Stimulated activated CD4-positive, alpha-beta T cell treated with anti-CD3 and anti-CD28 coated beads, Interleukin-1b, Interleukin-23, amount 100 ng/mL, for 1 hour (primary cell): ENCODE measurements at places on chromosomes 5 and 9.

DNA sequence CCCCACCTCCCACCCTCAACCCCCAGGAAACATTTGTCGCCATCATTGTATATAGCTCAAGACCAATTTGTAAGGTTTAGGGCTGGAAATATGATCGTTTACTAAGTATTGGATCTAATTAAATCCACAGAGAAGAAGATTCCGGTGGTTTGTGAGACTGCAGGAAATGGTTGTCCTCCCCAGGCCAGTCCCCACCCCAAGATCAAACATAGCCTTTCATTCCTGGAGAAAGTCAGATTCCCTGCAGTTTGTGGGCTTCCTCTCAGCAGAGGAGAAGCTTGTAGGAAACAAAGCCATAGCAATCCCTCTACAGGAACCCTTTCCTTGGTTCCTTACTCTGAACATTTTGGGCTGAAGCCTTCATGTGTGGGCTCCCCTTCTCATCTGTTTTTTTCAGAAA lies 79.2 kb upstream of the TBCA start:
- DNase-seq = no peak

DNA sequence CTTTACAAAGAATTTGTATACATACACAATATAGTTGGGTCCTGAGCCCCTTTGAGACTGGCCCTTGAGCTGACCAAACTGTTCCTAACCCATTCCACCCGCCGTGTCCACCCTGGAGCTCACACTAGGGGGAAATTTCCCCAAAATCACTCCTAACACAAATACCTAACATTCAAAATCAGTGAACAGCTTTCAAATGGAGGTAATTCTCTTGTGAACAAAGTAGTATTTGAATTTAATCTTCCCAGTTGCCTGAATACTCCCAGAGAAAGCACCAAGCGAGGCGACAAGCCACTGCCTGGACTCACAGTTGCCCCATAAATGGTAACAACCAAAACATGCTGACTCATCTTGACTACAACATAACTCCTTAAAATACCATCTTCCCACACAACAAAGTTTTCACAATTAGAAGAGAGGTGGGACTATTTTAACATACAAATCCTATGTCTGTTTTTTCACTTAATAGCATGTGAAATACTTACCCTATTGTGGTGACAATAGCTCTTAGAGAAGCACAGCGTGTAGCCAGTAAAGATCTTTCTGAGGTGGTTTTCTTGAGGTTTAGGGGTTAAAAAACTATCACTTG lies 31.7 kb upstream of the SCAMP1 start:
- no peak for DNase-seq

- DNase-seq = no peak
Measured at GRCh38 chr5:83562791-83563557, 91.4 kb downstream of the VCAN start.

GRCh38 chr9:88997646-88998045 lies 6.4 kb downstream of the S1PR3 start:
- DNase-seq = no peak

GRCh38 chr9:134287591-134288491 lies 38.4 kb upstream of the RXRA start:
- DNase-seq = no peak

DNA sequence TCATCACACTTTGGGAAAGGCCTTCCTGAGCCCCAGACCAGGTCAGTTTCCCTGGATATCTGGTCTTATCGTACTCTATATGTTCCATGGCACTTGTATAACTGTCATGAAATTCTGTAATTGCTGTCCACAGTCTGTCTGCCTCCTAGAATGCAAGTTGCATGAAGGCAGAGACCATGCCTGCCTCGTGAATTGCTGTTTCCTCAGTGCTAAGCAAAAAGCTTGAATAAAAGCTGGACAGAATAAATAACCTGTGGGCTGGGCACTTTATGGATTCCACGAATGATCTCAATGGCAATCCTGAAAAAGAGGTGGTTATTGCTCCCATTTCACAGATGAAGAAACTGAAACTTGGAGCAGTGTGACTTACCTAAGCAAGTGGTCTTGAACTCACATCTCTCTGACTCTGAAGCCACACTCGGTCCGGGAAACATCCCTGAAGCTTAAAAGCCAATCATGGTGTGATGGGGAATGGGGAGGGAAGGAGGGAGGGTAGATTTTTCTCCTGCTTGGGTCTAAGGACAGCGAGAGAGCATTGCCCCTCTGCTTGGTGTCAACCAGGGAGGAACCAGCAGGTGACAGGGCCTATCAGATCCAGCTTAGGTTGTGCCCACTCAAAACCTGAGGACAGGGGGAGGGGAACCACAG lies 13.2 kb upstream of the LHX2 start:
- DNase-seq = no peak

DNA sequence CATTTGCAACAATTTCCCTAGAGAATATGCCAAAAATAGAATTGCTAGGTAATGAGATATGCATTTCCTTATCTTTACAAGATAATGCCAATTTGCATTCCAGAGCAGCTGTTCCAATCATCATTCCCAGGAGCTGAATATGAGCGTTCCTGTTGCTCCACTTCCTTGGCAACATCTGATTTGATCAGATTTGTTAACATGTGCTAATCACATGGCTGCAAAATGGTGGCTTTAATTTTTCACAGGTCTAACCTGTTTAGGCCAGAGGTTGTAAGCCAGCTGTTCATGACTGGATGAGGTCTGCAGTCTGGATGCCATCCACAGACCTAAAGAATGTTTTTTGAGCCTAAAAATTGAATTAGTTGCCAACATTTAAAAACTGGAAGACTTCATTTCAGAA lies 220.7 kb upstream of the IL12B start:
- no peak for DNase-seq

DNA sequence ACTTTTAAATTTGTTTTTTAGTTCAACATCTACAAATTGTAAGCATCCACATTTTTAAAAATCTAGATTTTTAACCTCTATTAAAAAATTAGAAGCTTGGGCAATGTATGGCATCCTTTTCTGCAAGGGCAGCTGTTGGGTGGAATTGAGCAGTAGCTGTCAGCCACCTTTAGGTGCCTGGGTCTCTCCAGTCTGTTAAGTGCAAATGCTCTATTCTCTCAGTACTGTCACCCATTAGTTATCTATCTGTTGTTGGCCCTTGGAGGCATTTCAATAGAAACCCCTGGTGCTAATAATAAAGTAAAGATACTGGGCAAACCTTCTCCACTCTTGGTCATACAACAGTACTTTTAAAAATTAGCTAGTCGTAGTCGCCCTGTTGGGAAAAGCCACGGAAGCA lies 63.6 kb downstream of the PIP5K1B start:
- no peak for DNase-seq

DNA sequence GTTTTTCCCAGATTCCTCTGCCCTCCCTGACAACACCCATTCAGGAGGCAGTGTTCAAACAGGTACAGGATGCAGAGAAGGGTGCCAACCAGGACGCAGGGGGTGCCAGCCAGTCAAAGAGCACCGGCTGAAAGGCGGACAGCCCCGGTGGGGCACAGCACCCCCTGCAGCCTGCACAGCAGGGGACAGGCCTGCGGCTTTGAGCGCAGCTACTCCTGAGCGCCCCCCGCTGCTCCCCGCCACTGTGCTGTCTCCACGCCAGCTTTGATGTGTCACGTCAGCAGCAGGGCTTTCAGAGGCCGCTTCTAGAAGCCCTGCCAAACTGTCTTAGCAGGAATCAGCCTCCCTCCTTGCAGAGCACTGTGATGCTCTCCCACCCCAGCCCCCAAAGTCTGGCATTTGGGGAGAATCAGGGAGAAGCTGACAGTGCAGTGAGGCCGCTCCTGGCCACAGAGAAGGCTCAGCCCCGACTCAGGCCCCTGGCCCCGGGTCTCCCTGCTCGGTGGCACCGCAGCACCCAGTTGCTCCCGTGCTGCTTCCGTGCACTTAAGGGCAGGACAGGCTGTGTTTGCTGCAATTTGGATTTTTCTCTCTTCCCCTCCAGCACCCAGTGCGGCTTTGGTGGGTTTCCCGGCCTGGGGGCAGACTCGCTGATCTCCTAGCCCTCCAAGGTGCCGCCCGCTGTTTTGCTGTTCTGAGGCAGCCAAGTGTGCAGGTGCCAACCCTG lies 20.3 kb downstream of the AK8 start:
- DNase-seq = no peak

DNA sequence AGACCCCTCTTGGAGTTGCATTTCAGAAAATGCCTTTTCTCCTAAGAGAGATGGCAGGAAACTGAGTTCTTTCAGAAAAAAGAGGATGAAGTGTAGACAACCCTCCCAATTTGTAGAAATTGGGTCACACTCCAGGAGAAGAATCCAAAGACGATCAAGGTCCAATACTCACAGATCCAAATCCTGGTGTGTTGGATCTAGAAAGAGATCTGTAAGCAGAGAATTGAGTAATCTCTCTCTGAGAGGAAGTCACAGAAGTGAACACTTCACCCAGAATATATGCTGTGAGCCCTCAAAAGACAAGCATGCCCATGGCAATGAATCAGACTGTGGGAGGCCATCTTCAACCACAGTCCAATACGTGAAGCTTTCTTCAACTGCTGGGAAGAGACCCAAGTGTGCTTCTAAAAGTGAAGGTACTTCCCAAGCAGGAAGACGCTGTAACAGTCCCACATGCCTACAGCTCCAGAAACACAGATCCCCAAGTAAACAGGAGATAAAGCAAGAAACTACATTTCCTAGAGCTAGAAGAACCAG lies 182.7 kb downstream of the SMC2 start:
- no peak for DNase-seq

DNA sequence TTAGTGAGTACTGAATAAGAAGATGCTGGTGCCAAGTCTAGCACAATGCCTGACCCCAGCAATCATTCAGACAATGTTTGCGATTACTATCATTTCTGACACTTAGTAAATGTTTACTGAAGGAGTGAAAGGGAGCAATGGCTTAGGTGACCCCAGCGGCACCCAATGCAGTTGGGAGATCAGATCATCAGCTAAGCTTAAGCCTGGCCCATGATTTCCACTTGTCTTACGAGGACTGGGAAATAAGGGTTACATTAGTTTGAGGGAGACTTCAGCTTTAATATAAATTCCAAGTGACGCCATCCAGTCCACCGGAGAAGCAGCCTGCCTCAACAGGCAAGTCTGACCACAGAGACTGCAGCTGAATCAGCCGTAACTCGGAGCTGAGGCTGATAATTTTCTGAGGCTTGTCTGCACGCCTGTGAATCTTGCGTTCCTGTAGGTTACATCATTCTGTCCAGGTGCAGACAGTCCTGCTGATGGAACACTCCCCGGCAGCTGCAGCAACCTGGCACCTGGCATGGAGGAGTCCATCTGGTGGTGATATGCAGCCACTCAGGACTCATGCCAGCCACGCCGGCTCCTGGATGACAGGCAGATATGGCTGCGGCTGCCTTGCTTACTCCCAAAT lies 34.9 kb upstream of the FGF1 start:
- no peak for DNase-seq

GRCh38 chr9:10701906-10702305 lies 89.1 kb upstream of the PTPRD start:
- no peak for DNase-seq

DNA sequence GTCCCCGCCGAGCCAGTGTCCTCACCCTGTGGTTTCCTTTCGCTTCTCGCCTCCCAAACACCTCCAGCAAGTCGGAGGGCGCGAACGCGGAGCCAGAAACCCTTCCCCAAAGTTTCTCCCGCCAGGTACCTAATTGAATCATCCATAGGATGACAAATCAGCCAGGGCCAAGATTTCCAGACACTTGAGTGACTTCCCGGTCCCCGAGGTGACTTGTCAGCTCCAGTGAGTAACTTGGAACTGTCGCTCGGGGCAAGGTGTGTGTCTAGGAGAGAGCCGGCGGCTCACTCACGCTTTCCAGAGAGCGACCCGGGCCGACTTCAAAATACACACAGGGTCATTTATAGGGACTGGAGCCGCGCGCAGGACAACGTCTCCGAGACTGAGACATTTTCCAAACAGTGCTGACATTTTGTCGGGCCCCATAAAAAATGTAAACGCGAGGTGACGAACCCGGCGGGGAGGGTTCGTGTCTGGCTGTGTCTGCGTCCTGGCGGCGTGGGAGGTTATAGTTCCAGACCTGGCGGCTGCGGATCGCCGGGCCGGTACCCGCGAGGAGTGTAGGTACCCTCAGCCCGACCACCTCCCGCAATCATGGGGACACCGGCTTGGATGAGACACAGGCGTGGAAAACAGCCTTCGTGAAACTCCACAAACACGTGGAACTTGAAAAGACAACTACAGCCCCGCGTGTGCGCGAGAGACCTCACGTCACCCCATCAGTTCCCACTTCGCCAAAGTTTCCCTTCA lies 1.4 kb downstream of the GLIS3 start:
- no peak for DNase-seq

DNA sequence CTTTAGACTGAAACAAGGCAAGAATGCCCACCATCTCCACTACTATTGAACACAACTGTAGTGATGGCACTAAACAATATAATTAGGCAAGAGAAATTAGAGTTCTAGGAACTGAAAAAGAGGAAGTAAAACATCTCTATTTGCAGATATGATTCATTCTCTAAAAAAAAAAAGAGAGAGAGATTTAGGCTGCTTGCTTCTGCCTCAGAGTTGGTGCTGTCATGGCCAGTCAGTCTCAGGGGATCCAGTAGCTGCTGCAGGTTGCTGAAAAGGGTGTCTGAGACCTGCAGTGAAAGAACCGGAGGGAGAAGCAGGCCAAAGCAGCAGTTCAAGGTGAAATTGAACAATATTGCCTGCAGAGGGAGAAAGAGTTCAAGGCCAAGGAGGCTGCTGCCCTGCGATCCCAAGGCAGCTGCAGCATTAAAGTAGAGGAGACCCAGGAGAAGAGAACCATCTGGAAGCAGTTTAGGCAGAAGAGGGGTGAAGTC lies 72.5 kb downstream of the AP3B1 start:
- DNase-seq = no peak

GRCh38 chr5:35847961-35848360 lies 8.7 kb upstream of the IL7R start:
- DNase-seq = no peak

DNA sequence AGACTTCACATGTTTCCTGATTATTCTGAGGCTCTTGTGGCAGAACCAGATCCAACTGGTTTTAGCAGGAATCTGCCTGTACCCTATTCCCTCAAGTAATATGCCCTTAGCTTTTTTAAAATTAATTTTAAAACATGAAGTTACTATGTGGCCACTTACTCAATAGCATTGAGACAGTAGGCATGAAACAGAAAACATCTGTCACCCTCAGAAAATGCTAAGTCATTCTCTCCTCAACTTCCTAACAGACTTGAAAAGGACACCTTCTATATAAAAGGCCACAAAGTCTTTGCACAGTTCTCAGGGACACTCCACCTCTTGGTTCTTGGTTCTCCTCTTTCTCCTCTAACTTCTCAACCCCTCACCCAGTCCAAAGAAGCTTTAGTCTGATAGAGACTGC lies 277.8 kb downstream of the RAB3C start:
- DNase-seq = no peak

DNA sequence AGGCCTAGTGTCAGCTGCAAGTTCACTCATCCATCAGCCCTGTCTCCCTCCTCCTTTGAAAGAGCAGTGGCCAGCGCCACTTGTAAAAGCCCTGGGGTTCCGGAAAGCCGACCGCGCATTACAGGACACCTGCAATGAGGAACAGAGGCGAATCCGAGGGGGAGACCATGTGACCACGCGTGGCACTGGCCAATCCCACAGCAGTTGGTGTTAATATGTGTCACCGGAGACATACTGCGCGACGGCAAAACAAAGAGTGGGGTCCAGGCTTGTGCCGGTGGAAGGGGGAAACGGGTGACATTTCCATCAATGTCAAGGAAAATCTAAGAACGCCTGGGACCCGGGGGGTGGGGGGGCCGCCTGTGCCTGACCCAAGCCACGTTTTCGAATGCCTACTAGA lies 480.8 kb downstream of the SPATA31A7 start:
- no peak for DNase-seq
